Spinal cord (tissue), 10 donors: ENCODE measurements at places on chromosomes 5 and 9. TPM values are rescaled to one million over a fixed set of nuclear protein-coding genes. Genes with fewer than 3 reads are reported as not detected.

The FOXD4L4 gene
- 0.20 TPM for total RNA-seq

DNA sequence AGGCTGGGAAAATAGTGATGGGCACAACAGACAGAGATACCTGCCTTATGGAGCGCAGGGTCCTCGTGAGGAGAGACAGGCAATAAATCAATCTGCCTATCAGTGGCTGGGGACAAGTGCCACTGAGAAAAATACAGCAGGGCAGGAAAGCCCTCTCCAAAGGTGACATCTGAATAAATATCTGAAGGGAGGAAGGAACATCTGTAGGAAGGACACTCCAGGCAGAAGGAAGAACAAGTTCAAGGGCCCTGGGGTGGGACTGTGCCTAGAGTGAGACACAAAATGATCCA, 53.7 kb upstream of the SLC25A51 start:
- DNase-seq, result no peak
- H3K36me3 ChIP-seq, result peaks cover 34% of the 10 kb centered on the region
- no peaks in the 10 kb centered on the region for H3K27me3 ChIP-seq
- H3K4me1 ChIP-seq, result peaks cover 3% of the 10 kb centered on the region
- H3K27ac ChIP-seq, result no peak overlapping the region

The BTNL3 gene
- not detected for total RNA-seq

The VDAC1 gene
- total RNA-seq, result 211 TPM

GRCh38 chr9:38423973-38424843, at the start of gene IGFBPL1:
Gene IGFBPL1, minus strand, starts transcription at chr9:38424454. Its CDS starts 30 bp downstream, at chr9:38424424.
- peaks cover 10% of the 10 kb centered on the region for H3K27me3 ChIP-seq
- peak within 1 kb of the TSS; percentile 33 for H3K4me3 ChIP-seq
- no peaks in the 10 kb centered on the region for H3K36me3 ChIP-seq
- H3K4me1 ChIP-seq, result peaks cover 12% of the 10 kb centered on the region
- no peak for DNase-seq

GRCh38 chr5:5044247-5044840, 95.8 kb upstream of the ADAMTS16 start:
- no peaks in the 10 kb centered on the region for H3K27me3 ChIP-seq
- H3K27ac ChIP-seq, result no peak overlapping the region
- H3K36me3 ChIP-seq, result no peaks in the 10 kb centered on the region
- DNase-seq, result no peak

DNA sequence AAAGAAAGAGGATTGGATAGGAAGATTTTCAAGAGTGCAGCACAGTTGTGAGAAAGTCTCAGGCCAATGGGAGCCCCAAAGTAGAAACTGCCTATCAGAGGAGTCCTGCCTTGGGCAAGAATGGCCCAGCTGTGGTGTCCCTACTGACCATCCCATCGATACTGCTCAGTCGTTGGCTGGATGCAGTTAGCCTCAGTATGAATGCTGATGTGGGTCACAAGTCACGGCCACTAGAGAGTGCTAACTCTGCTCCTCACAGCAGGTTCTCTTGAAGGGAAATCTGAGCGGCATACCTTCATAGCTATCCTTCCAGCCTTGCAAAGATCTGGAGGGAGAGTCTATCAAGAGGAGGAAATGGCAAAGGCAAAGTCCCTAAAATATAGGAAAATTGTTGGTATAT, 11.6 kb upstream of the CETN3 start:
- H3K4me3 ChIP-seq, result no peak overlapping the region
- no peaks in the 10 kb centered on the region for H3K36me3 ChIP-seq
- no peaks in the 10 kb centered on the region for H3K27me3 ChIP-seq

DNA sequence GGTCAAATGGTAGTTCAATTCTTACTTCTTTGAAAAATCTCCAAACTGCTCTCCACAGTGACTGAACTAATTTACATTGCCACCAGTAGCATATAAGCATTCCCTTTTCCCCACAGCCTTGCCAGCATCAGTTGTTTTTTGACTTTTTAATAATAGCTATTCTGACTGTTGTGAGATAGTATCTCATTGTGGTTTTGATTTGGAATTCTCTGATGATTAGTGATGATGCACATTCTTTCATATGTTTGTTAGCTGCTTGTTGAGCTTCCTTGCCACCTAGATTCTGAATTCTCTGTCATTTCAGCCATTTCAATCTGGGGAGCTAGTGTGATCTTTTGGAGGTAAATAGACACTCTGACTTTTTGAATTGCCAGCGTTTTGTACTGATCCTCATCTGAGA, 24.0 kb downstream of the CDK20 start:
- H3K4me1 ChIP-seq, result no peaks in the 10 kb centered on the region
- no peaks in the 10 kb centered on the region for H3K27me3 ChIP-seq
- DNase-seq, result no peak
- no peaks in the 10 kb centered on the region for H3K36me3 ChIP-seq
- no peak overlapping the region for H3K27ac ChIP-seq
- H3K4me3 ChIP-seq, result no peak overlapping the region

DNA sequence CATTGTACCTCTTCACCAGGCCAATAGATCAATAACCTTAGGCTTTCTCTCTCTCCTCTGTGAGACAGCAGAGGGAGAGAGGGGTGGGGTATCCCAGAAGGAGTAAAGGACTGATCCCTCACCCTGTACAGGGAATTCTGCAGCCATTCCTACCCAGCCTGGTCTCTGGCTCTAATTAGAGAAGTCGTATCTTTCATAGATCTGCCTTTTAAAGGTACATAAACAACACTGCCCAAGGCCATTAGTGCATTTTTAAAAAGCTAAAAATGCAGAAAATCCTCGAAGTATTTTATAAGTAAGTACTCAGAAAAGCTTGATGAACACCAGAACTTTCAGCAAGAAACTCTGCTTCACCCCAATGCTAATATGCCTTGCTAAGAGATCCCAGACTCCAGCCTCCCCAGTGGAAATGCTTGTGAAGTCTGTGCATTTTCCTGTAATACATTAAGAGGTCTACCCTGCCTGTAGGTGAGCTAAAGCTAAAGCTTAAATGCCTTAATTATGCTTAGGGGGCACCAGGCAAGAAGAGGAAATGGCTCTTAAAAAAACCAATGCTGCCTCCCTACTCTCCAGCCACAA, 200.0 kb upstream of the ANKRD55 start:
- H3K27me3 ChIP-seq, result no peaks in the 10 kb centered on the region
- H3K4me3 ChIP-seq, result no peak overlapping the region
- no peaks in the 10 kb centered on the region for H3K36me3 ChIP-seq
- H3K27ac ChIP-seq, result no peak overlapping the region
- no peaks in the 10 kb centered on the region for H3K4me1 ChIP-seq

The ZNF79 gene
- 12.2 TPM for total RNA-seq

GRCh38 chr9:17481565-17481964, 97.3 kb upstream of the SH3GL2 start:
- no peak overlapping the region for H3K27ac ChIP-seq
- no peaks in the 10 kb centered on the region for H3K36me3 ChIP-seq
- H3K4me3 ChIP-seq, result no peak overlapping the region
- DNase-seq, result no peak
- H3K4me1 ChIP-seq, result no peaks in the 10 kb centered on the region

- no peaks in the 10 kb centered on the region for H3K27me3 ChIP-seq
- H3K36me3 ChIP-seq, result peaks cover 11% of the 10 kb centered on the region
- peaks cover 35% of the 10 kb centered on the region for H3K4me1 ChIP-seq
- no peak overlapping the region for H3K27ac ChIP-seq
These were observed 28.2 kb downstream of the IRF1 start for GRCh38 chr5:132462333-132462732.

The ANKRD31 gene
- total RNA-seq, result 0.50 TPM

- no peak overlapping the region for H3K27ac ChIP-seq
- H3K4me1 ChIP-seq, result no peaks in the 10 kb centered on the region
- no peak for DNase-seq
- no peak overlapping the region for H3K4me3 ChIP-seq
These were observed 119.6 kb upstream of the IL12B start for GRCh38 chr5:159449925-159450324.

DNA sequence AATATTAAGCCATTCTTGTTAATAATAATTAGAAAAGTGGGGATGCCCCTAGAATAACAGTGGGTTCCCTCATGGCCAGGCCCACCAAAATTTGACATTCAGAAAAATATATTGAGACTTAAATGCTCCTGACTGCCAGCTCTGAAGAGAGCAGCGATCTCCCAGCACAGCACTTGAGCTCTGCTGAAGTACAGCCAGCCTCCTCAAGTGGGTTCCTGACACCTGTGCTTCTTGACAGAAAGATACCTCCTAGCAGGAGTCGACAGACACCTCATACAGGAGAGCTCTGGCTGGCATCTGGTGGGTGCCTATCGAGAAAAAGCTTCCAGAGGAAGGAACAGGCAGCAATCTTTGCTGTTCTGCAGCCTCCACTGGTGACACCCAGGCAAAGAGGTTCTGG, 261.5 kb downstream of the DTWD2 start:
- DNase-seq, result no peak
- H3K4me3 ChIP-seq, result no peak overlapping the region
- H3K27me3 ChIP-seq, result no peaks in the 10 kb centered on the region
- no peaks in the 10 kb centered on the region for H3K36me3 ChIP-seq
- H3K27ac ChIP-seq, result no peak overlapping the region
- H3K4me1 ChIP-seq, result no peaks in the 10 kb centered on the region

GRCh38 chr5:112918679-112919078, 3.3 kb downstream of the REEP5 start:
- no peak overlapping the region for H3K27ac ChIP-seq
- H3K4me1 ChIP-seq, result peaks cover 9% of the 10 kb centered on the region
- no peaks in the 10 kb centered on the region for H3K27me3 ChIP-seq
- DNase-seq, result no peak

The NPR3 gene
- total RNA-seq, result 21.1 TPM

DNA sequence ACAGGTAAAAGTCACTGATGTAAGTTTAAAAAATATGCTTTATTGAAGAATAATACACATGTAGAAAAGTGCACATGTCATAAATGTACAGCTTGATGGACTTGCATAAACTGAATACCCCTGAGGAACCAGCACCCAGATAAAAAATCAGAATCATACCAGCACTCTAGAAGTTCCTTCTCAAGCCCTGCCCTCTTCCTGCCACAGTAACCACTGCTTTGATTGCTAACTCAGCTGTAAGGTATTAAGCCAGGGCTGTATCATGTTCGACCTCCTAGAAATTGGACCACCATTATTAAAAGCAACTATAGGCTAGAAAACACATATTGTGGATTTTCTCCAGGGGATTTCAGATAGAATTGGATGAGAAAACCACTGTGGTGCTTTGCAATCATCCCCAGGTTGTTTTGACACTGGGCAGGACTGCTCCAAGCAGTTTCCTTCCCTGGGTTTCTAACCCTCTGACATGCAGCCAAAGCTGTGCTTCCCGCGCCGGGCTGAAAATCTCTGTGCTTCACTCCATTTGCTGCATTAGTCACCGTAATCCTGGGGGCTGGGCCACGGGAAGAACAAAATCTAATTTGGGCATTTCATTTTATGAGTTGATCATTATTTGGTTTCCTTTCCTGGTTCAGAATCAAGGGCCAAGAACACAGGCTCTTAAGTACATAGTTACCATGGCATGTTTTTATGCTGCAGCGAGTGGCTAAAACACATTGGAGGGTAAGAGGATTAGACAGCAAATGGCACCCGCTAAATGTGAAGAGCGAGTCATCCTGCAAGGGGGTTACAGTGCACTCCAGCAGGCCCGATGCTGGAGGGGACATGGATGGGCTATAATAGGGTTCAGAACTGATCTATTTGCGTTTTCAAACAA, 139.4 kb upstream of the IL12B start:
- no peaks in the 10 kb centered on the region for H3K36me3 ChIP-seq
- H3K4me1 ChIP-seq, result no peaks in the 10 kb centered on the region
- DNase-seq, result no peak
- H3K27ac ChIP-seq, result no peak overlapping the region
- H3K4me3 ChIP-seq, result no peak overlapping the region
- no peaks in the 10 kb centered on the region for H3K27me3 ChIP-seq

The IFNA13 gene
- total RNA-seq, result not detected

The AFF4 gene
- total RNA-seq, result 74.7 TPM

DNA sequence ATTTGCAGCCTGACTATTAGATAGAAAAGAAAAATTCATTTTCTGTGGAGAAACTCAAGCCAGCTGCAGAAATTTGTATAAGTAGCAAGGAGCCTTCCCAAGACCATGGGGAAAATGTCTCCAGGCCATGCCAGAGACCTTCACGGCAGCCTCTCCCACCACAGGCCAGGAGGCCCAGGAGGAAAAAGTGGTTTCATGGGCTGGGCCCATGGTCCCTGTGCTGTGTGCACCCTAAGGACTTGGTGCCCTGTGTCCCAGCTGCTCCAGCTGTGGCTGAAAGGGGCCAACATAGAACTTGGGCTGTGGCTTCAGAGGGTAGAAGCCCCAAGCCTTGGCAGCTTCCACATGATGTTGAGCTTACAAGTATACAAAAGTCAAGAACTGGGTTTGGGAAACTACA, 73.3 kb upstream of the TTC23L start:
- DNase-seq, result no peak
- no peak overlapping the region for H3K27ac ChIP-seq
- no peak overlapping the region for H3K4me3 ChIP-seq

The SOHLH1 gene
- total RNA-seq, result 0.99 TPM

DNA sequence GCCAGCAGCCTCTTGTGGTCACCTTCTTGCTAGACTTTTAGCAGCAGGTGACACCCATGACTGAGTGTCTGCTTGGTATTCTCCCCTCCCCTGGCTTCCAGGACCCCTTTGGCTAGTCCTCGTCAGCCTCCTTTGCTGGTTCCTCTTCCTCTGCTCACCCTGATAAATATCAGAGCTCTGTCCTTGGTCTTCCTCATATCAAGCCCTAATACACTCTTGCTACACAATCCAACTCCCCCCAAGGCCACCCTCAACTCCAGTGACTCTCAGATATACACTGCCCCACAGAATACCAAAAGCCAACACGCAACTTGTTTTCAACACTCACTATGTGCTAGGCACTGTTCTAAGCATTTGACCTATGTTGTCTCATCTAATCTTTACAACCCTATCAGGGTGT, 30.3 kb upstream of the LCP2 start:
- H3K36me3 ChIP-seq, result no peaks in the 10 kb centered on the region
- H3K4me1 ChIP-seq, result peaks cover 5% of the 10 kb centered on the region
- no peaks in the 10 kb centered on the region for H3K27me3 ChIP-seq
- no peak for DNase-seq
- no peak overlapping the region for H3K27ac ChIP-seq

DNA sequence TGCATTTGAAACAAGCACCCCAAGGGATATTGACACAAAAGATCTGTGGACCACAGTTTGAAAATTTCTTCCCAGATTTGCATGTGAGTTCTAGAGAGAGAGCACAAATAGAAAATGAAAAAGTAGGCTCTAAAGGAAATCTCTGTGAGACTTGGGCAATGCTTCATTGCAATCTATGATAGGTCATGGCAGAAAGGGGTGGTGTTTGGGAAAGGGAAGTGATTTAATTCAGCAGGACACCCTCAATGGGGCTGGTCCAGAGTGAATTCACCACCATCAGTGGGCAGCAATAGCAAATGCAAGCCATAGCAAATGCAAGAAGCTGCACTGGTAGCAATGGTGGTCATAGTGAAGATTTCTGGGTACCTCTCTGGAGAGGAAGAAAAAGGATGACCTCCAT, 58.1 kb downstream of the ANKRD55 start:
- H3K4me1 ChIP-seq, result no peaks in the 10 kb centered on the region
- no peak overlapping the region for H3K27ac ChIP-seq
- no peaks in the 10 kb centered on the region for H3K36me3 ChIP-seq
- no peak overlapping the region for H3K4me3 ChIP-seq

The PDGFRB gene
- 53.0 TPM for total RNA-seq

The SELENOP gene
- 305 TPM for total RNA-seq

The CCL27 gene
- 0.66 TPM for total RNA-seq

GRCh38 chr5:178230879-178231538, 1.6 kb downstream of the PHYKPL start:
- H3K27me3 ChIP-seq, result no peaks in the 10 kb centered on the region
- no peak for DNase-seq
- peaks cover 37% of the 10 kb centered on the region for H3K4me1 ChIP-seq
- no peak overlapping the region for H3K4me3 ChIP-seq
- H3K27ac ChIP-seq, result no peak overlapping the region

The GOLGA1 gene
- total RNA-seq, result 17.8 TPM
